ENCODE measurements at places on chromosomes 16 and 17.

DNA sequence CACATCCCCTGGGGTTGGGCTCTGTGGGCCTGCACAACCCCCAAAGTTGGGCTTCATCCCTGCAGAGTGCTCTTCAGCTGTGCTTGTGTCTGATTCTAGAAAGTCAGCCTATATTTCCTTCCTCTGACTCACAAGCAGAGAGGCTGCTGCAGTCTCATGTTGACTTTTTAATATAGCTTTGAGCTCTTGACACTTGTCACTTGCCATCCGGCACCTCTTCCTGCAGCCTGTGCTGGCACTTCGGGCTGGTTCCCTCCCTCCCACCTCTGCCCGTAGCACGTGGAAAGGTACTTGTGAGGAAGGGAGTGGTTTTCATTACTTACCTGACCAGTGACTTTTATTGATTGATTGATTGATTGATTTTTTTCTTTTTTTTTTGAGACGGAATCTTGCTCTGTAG is 19.0 kb upstream of the JPT2 start:
- no peak for DNase-seq

GRCh38 chr16:22728167-22728836 is 85.7 kb upstream of the HS3ST2 start:
- no peak for DNase-seq

GRCh38 chr17:14320734-14321475 is 20.0 kb downstream of the HS3ST3B1 start:
- DNase-seq, result no peak

GRCh38 chr16:56909527-56909979 is 22.4 kb upstream of the HERPUD1 start:
- DNase-seq, result no peak

- no peak for DNase-seq
These were observed 7.0 kb downstream of the CASKIN1 start for GRCh38 chr16:2189252-2189893.

GRCh38 chr17:63911657-63912100 is 621 bp upstream of the CSHL1 start:
- peak; percentile 13 for DNase-seq

- DNase-seq, result no peak
These were observed 191.0 kb downstream of the IRF8 start for GRCh38 chr16:86089991-86090390.

DNA sequence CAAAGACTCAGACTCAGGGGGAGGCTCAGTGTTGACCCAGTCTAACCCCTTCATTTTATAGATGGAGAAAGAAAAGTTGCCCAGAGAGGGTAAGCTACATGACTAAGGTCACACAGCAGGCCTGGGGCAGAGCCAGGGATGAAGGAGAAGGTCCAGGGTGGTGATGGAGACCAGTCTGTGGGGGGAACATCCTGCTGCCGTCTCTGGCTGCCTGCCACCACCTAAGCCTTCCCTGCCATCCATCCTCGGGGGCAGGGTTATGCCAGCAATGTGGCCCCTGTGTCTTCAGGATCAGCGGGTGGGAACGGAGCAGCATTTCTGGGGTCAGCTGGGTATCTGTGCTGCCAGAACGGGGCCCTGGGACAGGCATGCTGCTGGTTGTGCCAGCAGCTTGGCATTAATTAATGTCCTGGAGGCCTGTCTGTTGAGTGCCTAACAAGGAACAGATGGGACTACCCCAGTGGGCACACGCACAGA is 5.5 kb downstream of the DOK4 start:
- no peak for DNase-seq

- DNase-seq, result peak; percentile 64
These were observed 26.6 kb downstream of the JPH3 start for GRCh38 chr16:87628940-87629339.

- no peak for DNase-seq
These were observed 88.4 kb downstream of the RBFOX3 start for GRCh38 chr17:79522414-79522813.

- peak; percentile 69 for DNase-seq
These were observed 10.3 kb downstream of the KCTD13 start for GRCh38 chr16:29915590-29916247.

DNA sequence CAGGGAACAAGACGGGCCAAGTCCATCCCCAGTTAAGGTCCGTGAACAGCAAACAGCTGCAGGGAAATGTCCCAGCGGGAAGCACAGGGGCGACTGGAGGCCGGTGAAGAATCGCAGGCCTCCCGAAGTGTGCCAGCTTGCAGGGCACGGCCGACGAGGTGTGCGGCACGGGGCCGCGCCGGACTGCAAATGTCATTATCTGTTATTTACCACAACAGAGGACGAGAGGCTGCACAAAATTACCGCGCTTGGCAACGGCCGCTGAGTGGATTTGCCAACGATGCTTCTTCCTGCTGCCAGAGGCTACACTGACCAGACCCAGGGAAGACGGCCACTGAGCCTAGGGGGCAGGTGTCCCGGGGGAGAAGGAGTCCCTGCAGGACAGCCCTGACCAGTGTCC is 53.1 kb downstream of the RPH3AL start:
- DNase-seq, result no peak

- DNase-seq, result no peak
These were observed 5.0 kb downstream of the ARMC7 start for GRCh38 chr17:75114552-75115314.

- no peak for DNase-seq
These were observed 35.3 kb upstream of the YPEL2 start for GRCh38 chr17:59296190-59296589.

- no peak for DNase-seq
These were observed 4.7 kb upstream of the TBX21 start for GRCh38 chr17:47728214-47728877.

- DNase-seq, result no peak
These were observed 100.1 kb upstream of the GRIN2A start for GRCh38 chr16:10282367-10282766.

DNA sequence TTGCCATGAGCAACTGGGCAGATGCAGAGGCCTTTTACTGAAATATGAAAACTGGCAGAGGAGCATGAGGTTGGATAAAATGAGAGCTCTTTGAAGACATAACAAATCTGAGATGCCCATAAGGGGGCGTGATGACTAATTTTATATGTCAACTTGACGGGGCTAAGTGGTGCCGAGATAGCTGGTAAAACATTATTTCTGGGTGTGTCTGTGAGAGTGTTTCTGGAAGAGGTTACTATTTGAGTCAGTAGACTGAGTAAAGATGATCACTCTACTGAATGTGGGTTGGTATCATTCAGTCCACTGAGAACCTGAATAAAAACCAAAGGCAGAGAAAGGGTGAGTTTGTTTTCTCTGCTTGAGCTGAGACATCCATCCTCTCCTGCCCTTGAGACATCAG is 454.2 kb downstream of the NPIPA7 start:
- no peak for DNase-seq

DNA sequence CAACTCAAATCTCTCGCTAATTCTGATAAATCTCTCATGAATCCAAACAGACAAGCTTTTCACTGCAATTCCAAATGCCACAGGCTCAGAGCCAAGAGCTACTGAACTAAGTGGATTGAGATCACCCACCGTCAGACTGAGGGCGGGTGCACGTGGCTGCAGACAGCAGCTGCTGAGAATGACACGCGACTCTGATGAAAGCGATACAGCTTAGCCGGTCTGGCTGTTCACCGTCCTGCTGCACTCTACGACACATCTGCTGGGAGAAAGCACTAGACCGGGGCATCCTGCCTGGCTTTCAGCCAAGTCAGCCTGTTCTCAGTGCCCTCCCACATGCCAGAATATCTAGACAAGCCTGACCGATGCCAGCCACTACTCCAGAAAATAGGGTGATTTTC is 42.6 kb downstream of the KLHDC4 start:
- peak; percentile 70 for DNase-seq

- no peak for DNase-seq
These were observed 4.7 kb upstream of the FAAP100 start for GRCh38 chr17:81556863-81557262.

DNA sequence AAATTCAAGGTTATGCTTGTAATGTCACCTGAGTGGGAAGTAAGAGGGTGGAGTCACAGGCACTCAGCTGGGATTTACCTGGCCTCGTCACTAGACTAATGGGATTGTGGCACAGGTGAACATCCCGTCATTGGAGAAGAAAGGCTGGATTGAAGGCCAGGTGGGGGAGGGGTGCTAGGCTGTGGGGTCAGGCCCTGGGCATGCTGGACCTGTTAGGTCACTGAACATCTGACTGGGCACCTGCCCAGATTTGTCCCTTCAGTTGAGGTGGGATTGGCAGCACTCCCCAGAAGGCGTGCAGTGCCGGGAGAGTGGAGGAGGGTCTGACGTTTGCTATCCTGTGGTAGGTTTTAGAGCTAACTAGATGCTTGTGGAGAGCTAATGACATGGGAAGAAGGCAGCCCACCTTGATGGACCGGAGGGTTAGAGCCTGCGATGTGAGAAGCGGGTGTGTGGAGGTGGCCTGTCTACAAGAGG is 161.5 kb upstream of the ZNF267 start:
- DNase-seq, result no peak

GRCh38 chr16:17397499-17397891 is 73.3 kb downstream of the XYLT1 start:
- DNase-seq, result peak; percentile 51

DNA sequence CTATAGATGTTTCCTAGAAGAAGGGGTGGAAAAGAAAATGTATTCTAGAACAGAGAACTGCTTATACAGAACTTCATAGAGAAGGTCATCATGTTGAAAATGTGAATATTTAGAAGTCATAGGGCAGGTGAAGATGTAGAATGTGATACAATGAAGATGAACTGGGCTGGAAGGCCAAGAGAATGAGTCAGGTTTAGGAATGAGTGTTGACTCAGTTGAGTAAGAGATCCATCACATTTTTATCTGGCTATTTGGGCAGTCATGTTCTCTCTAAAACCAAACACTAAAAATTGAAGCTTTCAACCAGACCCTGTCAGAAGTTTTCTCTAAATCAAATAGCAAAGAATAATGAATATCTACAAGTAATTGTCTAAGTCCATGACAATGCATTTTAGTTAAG is 660.5 kb downstream of the KCNJ2 start:
- peak; percentile 10 for DNase-seq

DNA sequence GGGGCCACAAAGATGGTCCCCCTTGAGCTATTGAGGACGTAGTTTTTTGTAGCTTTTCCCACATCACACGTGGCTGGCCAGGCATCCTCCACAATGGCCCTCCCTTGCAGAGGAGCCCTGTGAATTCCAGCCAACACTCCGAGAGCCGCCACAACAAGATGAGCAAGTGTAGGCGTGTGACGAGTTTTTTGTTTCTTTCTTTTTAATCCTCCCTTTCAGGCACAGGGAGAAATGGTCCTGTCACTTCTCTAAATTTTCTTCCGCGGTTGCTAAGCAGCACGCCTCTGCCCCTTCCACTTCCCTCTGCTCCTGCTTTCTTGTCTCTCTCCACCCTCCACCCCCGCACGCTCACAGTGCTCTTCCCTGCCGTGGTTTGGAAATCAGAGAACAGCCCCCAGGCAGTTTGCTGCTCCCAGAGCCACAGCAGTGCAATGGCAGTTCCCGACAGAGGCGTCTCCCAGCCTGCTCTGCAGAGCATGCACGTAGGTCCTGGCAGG is 68.0 kb upstream of the MRTFB start:
- DNase-seq, result peak; percentile 51

DNA sequence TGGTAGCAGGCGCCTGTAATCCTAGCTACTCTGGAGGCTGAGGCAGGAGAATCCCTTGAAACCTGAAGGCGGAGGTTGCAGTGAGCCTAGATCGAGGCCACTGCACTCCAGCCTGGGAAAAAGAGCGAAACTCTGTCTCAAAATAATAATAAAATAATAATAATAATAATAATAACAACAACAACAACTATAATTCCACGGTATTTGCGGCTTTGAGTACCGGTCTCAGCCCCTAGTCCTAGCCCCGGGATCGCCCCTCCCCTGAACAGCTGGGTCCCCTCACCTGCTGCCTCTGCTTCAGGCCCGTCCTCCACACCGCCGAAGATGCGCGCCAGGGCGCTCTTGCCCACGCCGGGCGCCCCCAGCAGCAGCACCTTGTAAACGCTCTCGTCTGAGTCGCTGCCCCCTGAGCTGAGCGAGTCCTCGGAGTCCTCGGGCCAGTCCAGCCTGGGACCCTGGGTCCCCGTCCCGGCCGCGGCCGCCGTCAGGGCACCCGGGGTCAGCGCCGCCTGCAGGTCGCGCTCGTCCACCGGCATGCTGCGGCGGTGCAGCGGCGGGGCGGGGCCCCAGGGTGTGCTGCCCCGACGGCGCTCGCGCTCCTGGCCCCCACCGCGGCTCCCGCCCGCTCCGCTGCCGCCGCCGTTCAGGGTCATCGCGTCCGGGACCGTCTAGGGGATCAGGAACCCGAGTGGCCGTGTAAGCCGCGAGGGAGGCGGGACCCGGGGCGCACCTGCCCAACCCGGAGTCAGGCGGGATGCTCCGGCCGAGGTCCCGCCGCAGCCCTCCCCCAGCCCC is 611 bp downstream of the RRAD start:
- no peak for DNase-seq
